Activated CD8-positive, alpha-beta memory T cell treated with anti-CD3 and anti-CD28 coated beads for 1 hour (primary cell): ENCODE measurements at places on chromosomes 7 and 10.

DNA sequence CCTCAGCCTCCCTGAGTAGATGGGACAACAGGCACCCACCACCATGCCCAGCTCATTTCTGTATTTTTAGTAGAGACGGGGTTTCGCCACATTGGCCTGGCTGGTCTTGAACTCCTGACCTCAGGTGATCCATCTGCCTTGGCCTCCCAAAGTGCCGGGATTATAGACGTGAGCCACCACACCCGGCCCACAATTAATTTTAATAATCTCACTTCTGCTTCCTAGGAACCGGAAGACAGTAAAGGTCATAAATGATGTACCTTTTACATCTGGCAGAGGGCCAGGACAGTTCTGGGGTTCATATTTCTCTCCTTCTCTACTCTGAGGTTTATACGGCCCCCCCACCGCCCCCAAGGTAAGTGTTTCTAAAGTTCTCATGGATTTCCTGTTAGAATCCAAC is 31.2 kb upstream of the AOAH start:
- DNase-seq, result no peak

- DNase-seq, result no peak
These were observed 13.7 kb downstream of the SCART1 start for GRCh38 chr10:133467286-133467911.

- no peak for DNase-seq
These were observed 7.8 kb upstream of the BLNK start for GRCh38 chr10:96279191-96279641.

GRCh38 chr10:71090330-71090729 is 122.0 kb upstream of the UNC5B start:
- no peak for DNase-seq

GRCh38 chr10:70405037-70405824 is 1.3 kb downstream of the EIF4EBP2 start:
- DNase-seq, result no peak

DNA sequence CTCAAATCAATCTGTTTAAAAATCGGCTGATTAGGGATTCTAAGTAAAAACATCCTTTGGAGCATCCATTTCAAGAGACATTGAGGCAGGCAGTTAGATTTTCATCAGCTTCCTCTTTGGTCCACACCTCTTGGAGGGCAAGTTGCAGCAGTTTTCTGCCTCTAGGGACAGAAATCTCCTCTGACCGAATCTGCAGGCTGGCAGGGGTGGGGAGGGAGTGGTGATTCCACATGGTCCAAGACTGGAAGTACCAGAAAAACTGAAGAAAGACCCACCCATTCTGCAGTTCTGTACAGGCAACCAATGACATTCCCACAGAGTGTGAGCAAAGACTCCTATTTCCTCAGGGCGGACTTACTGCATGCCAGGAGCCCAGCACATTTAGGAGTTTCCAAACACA is 29.0 kb downstream of the FGFBP3 start:
- no peak for DNase-seq

DNA sequence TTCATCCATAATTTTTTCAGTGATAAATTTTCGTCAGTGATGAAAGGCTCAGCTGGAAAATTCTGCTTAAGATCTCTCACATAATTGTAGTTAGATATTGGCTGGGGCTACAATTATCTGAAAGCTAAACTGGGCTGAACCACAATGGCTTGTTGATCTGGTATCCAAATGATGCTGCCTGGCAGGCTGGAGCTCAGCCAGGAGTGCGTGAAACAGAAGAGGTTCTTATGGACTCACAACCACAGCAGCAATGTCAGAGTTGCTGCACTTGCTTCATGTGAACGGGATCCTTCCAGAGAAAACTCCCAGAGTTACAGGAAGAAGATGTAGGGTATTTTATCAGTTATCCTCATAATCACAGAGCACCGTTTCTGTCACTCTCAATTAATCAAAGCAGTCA is 533.2 kb upstream of the POM121L12 start:
- DNase-seq, result no peak

DNA sequence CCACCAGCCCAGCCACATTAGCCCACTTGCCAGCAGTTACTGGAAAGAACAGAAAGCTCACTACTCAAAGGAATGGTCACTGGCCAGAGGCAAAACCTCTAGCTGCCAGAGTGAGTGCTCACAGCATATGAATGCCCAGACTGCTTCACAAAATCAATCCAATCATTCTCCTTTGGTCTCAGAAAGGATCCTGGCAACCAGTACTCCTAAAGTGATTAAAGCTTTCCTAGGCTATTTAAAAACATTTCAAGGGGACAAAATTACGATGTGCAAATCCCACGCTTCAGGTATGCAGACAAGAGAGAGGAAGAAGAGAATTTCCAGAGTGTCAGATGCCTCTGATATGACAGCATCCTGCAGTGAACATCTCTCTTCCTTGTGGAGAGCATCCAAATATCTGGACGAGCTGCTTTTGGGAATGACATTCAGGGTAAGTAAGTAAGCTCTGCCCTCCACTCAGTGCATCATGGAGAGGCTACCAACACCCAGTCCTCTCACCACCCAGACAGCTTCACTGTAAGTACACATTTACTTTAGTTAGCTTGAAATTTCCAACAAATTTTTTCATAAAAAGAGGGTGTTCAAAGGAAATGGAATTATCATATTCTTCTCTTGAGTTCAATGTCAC is 25.1 kb downstream of the ICA1 start:
- no peak for DNase-seq

- DNase-seq, result no peak
These were observed 7.4 kb upstream of the MICALL2 start for GRCh38 chr7:1466524-1467271.

DNA sequence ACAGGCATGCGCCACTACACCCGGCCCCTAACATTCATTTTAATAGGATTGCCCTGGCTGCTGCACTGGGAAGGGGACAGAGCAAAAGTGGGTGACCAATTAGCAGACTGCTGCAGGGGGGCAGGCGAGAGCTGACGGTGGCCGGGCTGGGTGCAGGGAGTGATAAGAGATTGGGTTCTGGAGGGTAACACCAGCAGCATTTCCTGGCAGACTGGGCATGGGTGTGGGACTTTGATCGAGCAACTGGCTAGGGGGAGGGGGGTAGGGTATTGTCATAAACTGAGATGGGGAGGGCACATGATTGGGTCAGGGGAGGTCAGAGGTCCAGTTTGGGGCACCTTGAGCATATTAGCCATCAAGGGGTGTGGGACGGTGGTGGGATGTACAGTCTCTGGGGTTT is 20.2 kb upstream of the AMZ1 start:
- no peak for DNase-seq

DNA sequence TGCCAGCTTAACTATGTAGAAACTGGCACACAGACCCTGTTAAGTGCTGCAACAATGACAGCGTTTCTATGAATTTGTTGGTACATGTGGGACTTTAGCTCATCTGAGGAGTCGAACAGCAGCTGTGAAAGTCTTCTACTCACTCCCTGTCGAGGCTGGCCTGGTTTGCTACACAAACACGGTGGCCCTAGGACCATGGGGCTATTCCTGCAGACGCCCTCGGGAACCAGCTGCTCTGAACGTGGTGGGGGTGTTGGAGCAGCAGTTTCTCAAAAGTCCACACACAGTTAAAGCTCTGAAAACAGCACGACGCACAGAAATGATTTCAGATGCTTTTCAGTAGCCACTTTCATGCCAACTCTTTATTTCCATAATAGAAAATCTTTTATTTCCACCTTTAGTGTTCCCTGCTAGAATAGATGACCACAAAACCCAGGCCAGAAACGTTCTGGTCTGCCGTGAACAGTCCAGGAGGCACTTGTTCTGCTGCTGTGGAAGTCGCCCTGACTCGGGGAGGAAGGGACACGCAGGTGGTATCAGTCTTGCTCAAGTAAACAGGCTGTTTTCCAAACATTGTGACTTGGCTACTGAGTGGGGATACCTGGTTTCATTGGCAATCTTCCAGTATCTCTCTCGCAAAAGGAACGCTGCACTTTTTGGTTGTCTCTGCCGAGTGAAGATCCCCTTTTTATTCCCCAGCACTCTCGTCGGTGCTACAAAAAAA is 21.5 kb downstream of the GUSB start:
- no peak for DNase-seq

DNA sequence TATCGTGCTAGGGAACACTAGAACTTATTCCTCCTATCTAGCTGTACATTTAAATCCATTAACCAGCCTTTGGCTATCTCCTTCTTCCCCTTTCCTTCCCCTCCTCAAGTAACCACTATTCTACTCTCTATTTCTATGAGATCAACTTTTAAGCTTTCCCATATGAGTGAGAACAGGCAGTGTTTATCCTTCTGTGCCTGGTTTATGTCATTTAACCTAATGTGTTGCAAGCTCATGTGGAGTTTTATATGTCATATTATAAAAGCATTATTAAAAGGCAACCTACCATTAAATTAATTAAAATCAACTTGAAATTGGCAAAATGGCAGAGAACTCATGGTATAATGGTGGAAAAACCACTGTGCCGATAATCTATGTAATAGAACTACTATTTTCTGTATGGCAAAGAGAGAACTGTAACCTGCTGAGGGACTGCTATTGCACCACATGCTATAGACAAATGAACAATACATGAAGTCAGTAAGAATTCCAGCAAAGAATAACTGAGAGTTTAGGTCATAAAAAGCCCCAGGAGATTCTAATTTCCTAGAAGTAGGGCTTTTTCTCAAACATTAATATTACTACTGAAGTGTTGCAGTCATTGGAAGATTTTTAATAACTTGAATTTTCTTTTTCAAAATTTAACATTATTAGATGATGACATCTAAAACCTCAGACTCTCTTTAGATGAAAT is 81.8 kb downstream of the LRRN3 start:
- no peak for DNase-seq

DNA sequence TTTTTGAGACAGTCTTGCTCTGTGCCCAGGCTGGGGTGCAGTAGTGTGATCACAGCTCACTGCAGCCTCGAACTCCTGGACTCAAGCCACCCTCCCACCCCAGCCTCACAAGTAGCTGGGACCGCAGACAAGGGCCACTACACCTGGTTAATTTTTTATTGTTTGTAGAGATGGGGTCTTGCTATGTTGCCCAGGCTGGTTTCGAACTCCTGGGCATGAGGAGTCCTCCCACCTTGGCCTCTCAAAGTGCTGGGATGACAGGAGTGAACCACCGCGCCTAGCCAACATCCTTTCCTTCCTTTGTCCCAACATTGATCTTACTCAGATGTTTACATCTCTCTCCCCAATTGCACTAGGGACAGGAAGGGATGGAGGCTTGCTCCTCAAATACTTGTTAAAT is 3.3 kb downstream of the GTF2IRD1 start:
- no peak for DNase-seq

- DNase-seq, result no peak
These were observed 16.5 kb downstream of the C1QL3 start for GRCh38 chr10:16505161-16505560.

- no peak for DNase-seq
These were observed 1.6 kb upstream of the SEPHS1 start for GRCh38 chr10:13349463-13350274.

- DNase-seq, result peak; percentile 45
These were observed 195.4 kb downstream of the MAD1L1 start for GRCh38 chr7:2037301-2037807.

DNA sequence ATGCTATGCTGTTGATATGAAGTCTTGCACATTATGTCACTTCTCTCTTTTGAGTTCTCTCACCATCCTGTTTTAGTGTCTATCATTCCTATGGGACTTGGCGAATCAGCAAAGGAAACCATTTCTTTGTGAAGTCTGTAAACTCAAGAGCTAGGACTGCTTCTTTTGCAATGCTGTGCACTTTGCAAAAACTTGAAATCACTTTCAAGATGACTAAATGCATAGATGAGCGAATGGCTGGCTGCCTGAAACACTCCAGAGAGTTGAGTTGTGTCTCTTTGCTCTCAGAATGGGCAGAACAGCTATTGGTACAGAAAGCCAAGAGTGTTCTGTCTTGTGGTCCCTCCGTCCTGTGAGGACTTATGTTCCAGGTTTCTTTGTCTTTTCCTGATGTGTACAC is 18.3 kb upstream of the ELMO1 start:
- no peak for DNase-seq

GRCh38 chr10:59082249-59082648 is 94.2 kb upstream of the PHYHIPL start:
- DNase-seq, result no peak

GRCh38 chr10:130438861-130439260 is 302.7 kb downstream of the GLRX3 start:
- no peak for DNase-seq

DNA sequence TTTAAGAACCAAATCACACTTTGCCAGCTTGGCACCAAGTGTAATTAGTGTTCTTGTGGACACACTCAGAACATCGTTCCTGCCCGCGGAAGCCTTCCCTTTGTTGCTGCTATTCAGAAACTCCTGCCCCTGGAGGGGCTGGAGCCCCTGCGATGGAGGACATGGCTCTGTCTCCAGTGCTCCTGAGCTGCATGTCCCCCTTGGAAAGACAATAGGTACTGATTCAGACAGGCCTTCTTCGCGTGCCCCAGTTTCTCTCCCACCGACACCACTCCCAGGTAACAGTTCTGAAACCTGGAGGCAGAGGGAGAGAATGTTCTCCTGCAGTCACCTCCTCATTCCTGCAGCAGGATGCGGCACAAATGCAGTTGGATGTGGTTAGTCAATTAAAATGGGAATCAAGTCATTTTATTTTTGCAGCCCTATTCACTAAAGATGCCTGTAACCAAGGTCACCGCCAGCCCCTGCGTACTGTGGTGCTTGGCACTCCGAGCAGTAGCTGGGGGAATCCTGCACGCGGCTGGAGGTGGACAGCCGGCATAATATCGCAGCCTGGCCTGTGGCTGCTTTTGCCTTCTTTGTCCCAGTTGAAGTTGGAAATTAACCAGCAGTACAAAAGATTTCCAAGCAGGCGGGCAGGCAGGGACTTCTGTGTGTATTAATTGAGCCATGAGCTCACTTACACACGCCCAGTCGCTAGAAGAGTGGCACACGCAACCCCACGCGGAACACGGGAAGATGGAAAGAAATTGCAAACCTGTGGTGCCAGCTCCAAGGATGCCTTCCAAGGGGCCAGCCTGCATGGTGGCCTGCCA is 205.7 kb downstream of the EBF3 start:
- DNase-seq, result no peak

GRCh38 chr10:124339119-124340032 is 79.3 kb downstream of the OAT start:
- DNase-seq, result no peak

GRCh38 chr7:52825611-52826010 is 209.8 kb upstream of the POM121L12 start:
- DNase-seq, result no peak

DNA sequence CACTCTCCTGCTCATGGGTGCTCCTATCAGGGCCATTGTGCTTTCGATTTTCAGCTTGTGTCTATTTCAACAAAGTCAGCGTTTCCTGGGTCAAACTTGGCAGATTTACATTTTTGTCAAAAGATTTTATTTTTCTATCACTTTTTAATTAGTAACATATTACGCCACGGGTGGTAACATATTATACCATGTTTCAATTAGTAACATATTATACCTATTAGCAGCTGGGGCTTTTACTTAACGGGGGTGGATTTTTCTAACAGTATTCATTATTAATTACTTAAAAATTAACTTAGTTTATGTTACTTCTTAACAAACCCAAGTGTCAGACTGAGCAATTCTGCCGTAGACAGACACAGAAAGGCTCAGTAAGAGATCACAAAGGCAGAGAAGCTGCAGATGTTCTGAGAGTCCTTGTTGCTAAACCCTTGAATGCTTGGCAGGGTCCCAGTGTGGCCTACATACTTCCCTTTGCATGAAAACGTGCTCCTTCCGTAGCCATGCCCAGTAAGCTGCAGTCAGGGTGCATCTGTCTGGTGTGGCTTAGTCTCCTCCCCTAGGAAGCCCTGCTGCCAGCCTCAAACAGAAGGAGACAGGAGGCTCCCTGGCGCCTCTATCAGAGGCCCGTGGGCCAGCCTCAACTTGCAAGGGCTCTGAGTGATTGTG is 263.1 kb upstream of the CXCL12 start:
- DNase-seq, result no peak
